Occipital lobe (tissue), 3 donors: ENCODE measurements at places on chromosomes 2 and 18. TPM values are rescaled to one million over a fixed set of nuclear protein-coding genes. Genes with fewer than 3 reads are reported as not detected.

- no peak for DNase-seq
Observed at GRCh38 chr2:105125920-105126319, 88.1 kb downstream of the MRPS9 start.

DNA sequence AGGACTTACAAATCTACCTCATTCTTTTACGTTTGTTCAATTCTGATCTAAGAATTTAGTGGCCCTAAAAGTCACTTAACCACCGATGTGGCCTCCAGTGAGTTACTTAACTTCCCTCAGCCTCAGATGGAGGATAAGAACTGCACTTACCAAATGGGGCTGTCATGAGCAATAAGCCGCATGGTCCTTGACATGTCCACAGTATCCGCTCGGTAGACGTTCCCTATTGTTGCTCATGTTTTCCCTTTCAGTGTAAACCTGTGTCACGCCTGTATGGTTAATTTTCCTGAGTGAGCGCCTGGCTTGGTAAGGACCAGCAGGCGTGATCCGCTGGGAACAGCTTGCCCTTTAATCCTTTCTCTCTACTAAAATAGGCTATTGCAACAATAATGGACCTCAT lies 20.3 kb downstream of the SEC11C start:
- DNase-seq: no peak

DNA sequence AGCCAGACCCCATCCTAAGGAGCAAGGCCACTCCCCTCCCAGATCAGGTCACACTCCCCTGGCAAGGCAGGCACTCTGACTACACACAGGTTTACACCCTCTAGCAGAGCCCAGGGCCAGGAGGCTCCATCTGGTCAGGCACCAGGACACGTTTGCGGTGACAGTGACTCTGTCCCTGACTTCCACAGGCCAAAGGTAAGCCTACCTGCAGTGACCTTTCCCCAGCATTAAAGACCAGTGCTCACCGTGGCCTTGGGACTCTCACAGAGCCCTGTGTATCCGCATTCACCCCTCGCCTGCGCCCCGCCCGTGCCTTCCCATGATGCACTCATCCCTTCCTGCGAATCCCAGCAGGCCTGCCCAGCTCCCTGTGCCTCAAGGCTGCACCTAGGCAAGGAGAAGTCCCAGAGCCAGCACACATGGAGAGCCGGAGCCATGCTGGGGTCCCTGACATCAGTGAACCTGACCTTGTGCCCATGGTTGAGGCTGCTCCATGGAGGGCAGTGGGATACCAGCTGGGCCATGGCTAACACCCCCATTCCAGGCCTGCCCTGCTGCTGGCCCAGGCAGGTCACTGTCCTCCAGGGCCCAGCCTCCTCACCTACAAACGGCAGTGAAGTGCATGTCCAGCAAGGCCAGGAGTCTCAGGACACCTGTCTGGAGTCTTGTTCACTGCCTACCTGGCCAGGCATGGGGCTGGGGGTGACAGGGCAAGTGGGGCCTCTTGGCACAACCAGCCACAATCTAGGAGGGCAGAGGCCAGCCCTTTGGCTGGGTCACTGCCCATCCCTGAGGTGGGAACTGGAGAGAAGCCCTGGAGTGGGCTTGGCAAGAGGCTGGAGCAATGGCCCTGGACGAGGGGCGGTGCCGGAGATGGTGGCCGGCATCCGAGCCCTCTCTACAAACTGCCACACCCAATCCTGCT lies 3.0 kb downstream of the NEURL3 start:
- no peak for DNase-seq

DNA sequence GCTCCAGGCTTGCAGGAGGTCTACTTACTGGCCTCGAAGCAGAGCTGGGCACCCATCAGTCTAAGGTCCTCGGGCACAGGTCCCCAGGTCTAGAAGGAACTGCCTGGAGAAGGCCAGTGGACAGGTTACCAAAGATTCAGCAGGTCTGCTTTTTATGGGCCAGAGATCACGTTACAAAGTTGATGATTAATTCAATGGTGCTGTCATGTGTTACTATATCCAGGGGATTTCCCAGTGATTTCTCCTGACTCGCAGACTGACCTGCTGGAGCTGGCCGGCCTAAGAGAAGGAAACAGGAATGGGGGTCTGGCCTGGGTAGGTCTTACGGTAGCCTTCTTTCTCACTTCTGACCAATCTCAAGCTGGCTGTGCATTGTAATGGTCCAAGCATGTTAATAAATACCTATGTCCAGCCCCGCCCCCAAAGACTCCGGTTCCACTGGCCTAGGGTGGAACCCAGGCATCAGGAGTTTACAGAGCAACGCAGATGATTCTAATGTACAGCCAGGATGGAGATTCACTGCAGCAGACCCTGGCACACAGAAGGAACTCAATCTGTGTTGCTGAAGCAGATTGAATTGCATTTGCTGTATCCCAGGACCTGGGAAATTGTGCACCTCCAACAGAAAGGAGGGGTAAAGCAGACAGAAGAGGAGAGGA lies at the start of gene NEURL3:
TSS of gene NEURL3 (minus strand) at position 127 of the 659 bp plus-strand sequence. CDS start at position 56, 71 bp downstream.
- no peak for DNase-seq

- no peak for DNase-seq
Observed at GRCh38 chr2:9655441-9656269, 24.9 kb upstream of the YWHAQ start.

- no peak for DNase-seq
Observed at GRCh38 chr18:76491776-76492668, 3.0 kb downstream of the ZNF516 start.

- no peak for DNase-seq
Observed at GRCh38 chr2:172220121-172220520, 117.4 kb upstream of the DLX2 start.

- DNase-seq: no peak
Observed at GRCh38 chr2:17303054-17303453, 215.2 kb downstream of the RAD51AP2 start.

DNA sequence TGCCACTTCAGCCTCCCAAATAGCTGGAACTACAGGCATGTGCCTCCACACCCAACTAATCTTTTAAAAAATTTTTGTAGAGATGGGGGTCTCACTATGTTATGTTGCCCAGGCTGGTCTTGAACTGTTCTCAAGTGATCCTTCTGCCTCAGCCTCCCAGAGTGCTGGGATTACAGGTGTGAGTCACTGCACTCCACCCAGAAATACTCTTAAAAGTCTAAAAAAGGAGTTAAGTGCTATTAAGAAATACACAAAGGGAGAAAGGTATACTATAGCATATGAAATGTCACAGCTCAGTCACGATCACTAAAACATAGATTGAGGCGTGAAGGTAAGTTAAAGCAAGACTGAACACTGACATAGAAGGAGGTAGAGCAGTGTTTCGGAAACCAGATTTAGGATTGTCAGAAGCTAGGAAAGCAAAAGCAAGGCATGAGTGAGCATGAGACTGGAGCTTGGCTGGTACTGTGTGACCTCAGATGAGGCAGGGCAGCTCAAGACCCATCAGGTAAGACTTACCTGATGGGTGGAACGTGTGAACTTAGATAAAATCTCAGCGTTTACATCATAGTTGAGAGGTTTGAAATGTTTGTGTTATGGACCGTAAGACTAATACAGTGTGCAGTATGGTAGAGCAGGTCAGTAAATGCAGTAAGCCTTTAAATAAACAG lies 9.2 kb downstream of the CCNYL1 start:
- no peak for DNase-seq

DNA sequence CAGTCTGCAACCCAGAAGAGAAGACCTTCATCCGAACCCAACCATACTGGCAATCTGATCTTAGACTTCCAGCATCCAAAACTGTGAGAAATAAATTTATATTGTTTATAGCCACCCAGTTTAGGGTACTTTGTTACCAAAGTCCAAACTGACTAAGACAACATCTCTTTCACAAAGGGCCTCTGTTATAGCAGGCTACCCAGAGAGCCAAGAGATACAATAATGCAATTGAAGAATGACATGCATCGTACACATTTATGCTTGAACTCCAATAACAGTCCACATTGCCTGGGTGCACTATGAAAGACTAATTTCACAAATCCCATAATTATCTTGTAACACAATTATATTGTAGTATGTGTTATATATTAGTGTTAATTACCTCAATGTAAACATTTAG lies 39.1 kb upstream of the ANKRD44 start:
- no peak for DNase-seq

DNA sequence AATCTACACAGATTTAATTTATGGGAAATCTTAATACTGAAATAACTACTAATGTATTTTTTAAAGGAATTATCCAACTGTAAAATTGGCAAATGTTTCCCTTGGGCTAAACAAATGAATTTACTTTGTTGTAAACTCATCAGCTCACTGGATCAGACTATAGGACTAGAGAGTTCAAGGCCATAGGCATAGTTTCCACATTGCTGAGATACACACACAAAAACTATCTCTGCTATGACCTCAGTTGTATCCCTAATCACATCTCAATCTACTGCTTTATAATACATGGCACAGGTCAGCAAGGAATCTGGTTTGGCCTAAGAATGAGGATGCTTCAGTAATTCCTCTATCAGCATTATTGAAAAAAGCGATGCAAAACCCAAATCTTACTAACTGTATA lies 101.1 kb upstream of the SLC39A10 start:
- no peak for DNase-seq

- DNase-seq: no peak
Observed at GRCh38 chr18:26225022-26225693, 1.1 kb upstream of the TAF4B start.

DNA sequence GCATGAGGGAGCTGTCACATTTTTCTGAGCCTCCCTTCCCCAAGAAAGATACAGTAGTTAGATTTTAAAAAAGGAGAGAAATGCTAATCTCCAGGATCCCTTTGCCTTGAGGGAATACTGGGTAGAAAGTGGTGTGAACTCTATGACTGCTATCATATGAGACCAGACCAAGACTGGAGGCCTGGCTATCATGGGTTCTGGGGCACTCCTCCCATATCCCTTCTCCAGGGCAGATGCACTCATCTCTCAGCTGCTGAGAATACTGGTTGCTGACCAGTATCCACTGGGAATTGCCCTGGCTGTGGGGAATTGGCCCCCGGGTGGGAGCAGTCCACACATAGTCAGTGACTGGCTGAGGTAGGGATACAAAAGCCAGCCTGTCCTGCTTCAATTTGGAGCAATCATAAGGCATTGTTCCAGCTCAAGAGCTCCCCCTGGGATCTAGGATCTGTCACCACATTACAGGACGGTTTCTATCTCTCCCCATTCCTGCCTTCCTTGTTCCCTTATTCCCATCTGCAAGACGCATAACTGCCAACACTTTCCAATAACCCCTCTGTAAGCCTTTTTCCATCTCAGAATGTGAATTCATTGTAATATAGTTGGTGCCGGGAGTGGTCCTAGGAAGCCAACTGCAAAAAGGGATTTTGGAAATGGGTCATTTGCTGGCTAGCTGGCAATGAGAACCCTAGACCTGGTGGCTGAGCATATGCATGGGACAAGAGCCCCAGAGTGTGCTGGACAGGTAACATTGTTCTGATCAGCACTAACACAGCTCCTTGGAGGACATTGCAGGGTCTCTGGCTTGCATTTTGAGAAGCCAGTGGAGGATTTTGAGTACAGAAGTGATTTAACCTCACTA lies 35.4 kb upstream of the REEP1 start:
- DNase-seq: no peak

GRCh38 chr2:29053670-29054400 lies 20.5 kb downstream of the PCARE start:
- DNase-seq: no peak

- DNase-seq: no peak
Observed at GRCh38 chr2:15703365-15703869, 111.7 kb downstream of the DDX1 start.

DNA sequence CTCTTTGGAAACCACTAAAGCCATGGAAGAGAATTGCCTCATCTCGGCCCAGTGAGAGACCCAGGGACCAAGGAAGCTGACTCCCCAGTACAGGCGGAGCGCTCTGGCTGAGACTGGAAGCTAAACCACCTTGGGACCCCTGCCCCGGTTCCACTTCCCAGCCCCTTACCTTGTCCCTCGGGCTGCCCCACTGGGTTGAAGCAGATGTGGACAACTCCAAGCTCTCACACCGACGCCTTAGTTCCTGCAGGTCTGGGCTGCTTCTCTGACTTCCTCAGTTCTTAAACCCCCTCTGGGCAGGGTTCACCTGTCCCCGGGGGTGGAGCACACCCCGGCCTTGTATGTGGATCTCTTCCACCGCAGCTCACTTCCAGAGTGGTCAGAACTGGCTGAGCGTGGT lies 266.2 kb downstream of the PHLPP1 start:
- DNase-seq: no peak

DNA sequence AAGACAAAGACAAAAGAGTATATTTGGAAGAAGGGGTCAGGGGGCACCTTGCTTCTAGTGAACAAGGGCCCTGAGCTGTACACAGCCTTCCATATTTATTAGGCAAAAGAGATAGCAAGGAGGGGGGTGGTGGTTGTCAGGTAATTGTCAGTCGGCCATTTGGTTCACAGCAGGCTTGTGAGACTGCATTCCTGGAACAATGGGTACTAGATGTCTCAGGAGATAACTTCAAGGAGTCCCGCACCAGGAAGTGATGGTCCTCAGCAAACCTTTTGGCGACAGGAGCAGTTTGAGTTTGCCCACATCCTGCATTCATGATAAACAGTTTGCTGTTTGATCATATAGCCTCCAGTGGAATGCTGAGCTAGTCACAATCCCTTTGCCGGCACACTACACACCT lies 376.4 kb upstream of the RAB12 start:
- DNase-seq: no peak

DNA sequence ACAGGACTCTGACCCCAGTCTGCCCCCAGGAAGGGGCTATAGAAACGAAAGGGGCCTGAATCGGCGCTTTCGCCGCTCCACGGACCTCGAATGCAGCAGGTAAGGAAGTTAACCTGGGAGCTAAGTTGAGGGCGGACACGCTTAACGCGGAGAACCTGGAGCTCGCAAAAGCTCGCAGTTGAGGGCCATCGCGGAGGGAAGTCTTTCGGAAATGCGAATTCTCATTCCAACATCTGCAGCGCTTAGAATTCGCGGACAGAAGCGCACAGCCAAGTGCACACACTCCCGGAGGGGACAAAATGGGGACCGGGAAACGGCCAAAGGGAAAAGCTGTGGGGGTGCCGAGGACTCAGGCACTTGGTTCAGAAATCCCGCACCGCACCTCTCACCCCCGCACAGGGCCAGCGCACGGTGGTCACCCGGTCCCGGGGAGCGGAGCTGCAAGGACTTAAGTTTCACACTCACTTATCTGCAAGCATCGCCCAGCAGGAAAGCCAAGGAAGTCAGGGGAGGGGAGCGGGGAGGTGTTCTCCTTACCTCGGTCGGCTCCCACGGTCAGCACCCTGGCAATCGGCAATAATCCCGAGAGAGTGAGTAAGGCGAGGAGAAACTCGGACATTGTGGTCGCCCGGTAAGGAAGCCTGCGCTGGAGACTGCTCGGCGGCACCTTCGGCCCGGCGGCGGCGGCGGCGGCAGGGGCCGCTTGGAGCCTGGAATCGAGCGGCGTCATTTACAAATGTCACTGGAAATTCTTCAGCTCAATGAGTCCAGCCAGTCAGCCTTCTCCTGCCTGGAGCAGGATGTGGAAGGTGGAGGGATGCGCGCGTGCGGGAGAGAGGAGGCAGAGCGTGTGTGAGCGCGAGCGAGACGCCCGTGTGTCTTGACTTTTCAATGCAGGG lies 456 bp downstream of the LRP1B start:
- peak; percentile 70 for DNase-seq

LTBP1 gene
- total RNA-seq: 25.6 TPM

IL37 gene
- not detected for total RNA-seq

SMARCAL1 gene
- total RNA-seq: 11.4 TPM

MBD2 gene
- total RNA-seq: 20.1 TPM

SCN2A gene
- 219 TPM for total RNA-seq
